ENCODE measurements at places on chromosomes 3 and 15. TPM values are rescaled to one million over a fixed set of nuclear protein-coding genes. Genes with fewer than 3 reads are reported as not detected.
A peak's percentile ranks its signal among the peaks of the same experiment; 100 is the strongest.

- DNase-seq, result no peak
These were observed 23.3 kb downstream of the IDH2 start for GRCh38 chr15:90078965-90079364.

DNA sequence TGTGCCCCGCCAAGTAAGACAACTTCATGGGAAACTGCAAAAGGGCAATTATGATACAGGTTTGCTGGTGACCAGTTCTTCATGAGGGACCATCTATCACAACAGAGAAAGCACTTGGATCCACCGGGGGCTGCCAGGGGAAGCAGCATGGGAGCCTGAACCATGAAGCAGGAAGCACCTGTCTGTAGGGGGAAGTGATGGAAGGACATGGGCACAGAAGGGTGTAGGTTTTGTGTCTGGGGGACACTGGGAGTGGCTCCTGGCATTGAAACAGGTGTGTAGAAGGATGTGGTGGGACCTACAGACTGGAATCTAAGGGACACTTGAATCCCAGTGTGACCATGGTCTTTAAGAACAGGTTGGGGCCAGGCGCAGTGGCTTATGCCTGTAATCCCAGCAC lies 22.6 kb downstream of the MKRN2 start:
- DNase-seq, result no peak

GRCh38 chr15:99202176-99202552 lies 47.2 kb downstream of the TTC23 start:
- DNase-seq, result no peak

GRCh38 chr15:89575656-89576416 lies 567 bp downstream of the TICRR start:
- DNase-seq, result no peak

- DNase-seq, result no peak
These were observed 475.4 kb downstream of the OCA2 start for GRCh38 chr15:27623560-27624305.

GRCh38 chr15:95095250-95095649 lies 863.9 kb downstream of the MCTP2 start:
- DNase-seq, result no peak

DNA sequence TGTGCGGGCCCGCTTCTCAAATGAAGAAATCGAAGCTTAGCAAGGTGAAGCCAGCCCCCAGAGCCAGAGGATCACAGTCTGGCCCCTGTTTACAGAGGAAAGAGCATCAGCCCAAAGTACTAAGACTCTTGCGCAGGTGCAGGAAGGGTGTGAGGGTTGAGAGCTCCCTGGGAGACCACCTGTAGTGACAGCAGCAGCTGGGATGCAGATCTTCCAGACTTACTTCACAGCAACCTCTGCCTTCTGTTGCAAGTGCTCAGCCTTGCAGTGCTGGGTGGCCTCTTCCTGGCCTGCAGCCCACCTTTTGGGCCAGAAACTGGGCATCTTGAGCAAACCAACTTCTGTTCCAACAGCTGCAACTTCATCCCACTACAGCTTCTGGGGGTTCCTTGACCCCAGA lies 19.7 kb downstream of the SPATA12 start:
- DNase-seq, result no peak

- DNase-seq, result no peak
These were observed 222.0 kb downstream of the STT3B start for GRCh38 chr3:31754575-31755278.

DNA sequence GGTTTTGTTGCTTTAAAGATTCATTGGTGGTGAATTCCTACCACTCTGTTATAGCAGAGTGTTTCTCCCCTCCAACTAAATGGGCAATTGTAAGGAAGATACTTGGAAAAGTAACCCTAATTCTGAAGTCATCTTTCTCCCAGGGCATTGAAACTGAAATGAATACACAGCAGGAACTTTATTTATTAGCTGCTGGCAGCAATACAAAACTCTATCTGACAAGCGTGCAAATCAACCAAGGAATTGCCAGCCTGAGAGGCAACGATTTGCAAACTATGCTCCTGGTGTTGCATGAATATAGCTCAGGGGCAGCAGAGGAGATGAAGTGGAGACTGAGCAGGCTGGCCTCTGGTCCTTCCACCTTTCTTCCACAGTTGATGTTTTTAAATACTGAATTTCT lies 48.9 kb downstream of the CD200R1 start:
- DNase-seq, result no peak

- no peak for DNase-seq
These were observed 135.2 kb downstream of the DPH6 start for GRCh38 chr15:35410775-35411174.

GRCh38 chr15:68401496-68402431 lies 30.2 kb downstream of the ITGA11 start:
- peak; percentile 29 for DNase-seq

- no peak for DNase-seq
These were observed 108.3 kb upstream of the FRMD4B start for GRCh38 chr3:69494185-69494584.

DNA sequence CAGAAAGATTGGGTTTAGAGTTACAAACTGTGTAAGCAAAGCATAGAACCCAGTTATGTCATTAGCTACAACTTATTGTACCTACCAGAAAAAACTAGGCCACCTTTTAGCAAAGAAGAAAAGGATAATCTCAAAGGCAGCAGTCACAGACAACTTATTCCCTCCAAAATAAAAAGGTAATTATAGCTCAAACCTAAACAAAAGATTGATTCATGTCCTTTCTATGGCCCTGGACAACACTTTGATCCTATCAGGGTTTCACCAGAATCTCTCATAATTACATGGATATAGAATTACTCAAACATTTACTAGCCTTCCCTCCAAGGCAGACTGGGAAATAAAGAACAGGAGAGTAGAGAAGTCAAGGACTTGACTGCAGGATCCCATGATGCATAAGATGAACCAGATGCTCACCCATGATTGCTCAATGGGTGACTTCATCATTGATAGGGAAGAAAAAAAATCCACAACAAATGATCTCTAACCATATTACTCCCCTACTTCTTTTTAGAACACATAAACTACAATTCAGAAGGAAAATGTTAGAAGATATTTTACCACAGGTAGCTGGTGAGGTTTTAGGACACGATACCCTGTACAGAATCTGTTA lies 17.4 kb downstream of the DET1 start:
- DNase-seq, result no peak

DNA sequence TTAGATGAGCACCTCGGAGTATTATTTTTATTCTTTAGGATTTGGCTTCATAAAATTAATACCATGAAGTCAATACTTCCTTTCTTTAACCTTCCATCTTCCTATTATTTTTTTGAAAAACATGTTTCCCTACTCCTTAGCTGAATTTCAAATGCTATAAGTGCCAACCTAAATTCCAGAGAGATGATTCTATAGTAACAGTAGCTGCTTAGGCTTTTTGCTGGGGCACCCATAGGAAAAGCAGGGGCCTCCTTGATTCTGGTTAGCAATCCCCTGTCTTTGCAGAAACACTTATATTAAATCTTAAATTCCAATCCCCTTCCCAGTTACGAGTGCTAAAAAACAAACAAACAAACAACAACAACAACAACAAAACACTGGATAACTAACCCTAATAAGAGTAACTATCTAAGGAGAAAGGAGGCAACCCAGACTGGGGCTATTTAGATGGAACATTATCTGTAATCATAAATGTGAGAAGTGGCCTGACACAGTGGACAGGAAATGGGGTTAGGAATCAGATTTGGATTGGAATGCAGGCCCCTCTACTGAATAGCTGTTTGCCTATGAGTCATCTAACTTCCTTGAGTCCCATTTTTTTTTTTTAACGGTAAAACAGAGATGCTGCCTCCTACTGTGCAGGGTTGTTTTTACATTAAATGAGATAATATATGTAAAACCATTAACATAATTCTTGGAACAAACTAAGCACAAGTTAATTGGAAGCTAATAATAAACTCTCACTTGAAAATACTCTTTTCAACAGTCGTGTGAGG lies 148.1 kb downstream of the WDR72 start:
- no peak for DNase-seq

The GP5 gene
- 0.24 TPM for total RNA-seq

The NOX5 gene
- not detected for total RNA-seq

The TPRG1 gene
- 1.5 TPM for total RNA-seq

The ECE2 gene
- not detected for total RNA-seq

The CNTN4 gene
- total RNA-seq, result not detected

The CCR5 gene
- 28.3 TPM for total RNA-seq

The GOLGA8N gene
- 150 TPM for total RNA-seq

Measured in natural killer cell treated with Interleukin-12 subunit alpha and Interleukin-12 subunit beta and Interleukin-15 and Interleukin-18, amount 100 ng/mL, for 72 hours (primary cell).